K562 (cell line): ENCODE measurements at places on chromosomes 5 and 9. TPM values are rescaled to one million over a fixed set of nuclear protein-coding genes. Genes with fewer than 3 reads are reported as not detected.

The IL13 gene
- not detected in 2 replicates for total RNA-seq

- no peaks in the 10 kb centered on the region for H3K4me1 ChIP-seq
- H3K4me3 ChIP-seq, result no peak overlapping the region
- H3K36me3 ChIP-seq, result no peaks in the 10 kb centered on the region
Measured at GRCh38 chr9:27622693-27623340, 49.5 kb upstream of the C9orf72 start.

DNA sequence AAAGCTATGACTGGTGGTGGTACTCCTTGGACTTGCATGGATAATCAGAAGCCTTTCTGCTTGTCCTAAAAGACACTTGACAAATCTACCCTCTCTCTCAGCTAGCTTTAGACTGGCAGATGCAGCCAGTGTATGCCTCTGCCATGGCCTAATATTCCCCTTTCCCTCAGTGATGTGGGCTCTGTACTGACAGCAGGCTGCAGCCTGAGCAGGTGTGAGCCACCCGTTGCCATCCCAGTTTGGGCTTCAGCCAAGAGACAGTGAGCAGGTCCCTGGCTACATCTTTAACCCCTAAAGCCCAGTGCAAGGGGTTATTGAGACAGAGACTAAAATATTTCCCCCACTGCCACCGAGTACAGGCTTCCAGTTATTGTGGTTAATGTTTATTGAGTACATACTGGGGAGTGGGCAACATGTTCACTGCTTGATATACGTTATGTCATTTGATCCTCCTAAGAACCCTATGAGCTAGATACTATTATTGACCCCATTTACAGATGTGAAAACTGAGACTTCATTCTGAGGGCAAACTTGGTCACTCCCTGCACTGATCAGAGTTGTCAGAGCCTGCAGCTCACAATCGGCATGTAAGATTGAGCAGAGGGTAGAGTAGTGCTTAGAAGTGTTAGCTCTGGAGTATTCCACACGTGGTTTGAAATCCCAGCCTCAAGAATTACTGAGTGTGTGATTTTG lies 254.2 kb downstream of the ARHGAP26 start:
- H3K4me3 ChIP-seq, result no peak overlapping the region
- no peak overlapping the region for H3K27ac ChIP-seq
- no peaks in the 10 kb centered on the region for H3K27me3 ChIP-seq
- peaks cover 26% of the 10 kb centered on the region; the same call in 2 of the 3 replicates for H3K4me1 ChIP-seq
- DNase-seq, result no peak
- H3K36me3 ChIP-seq, result no peaks in the 10 kb centered on the region

The ZDHHC21 gene
- total RNA-seq, result 0.72 and 1.5 TPM in 2 replicates

GRCh38 chr5:149901511-149901910 lies 43.1 kb downstream of the PDE6A start:
- H3K27ac ChIP-seq, result no peak overlapping the region
- DNase-seq, result no peak
- H3K27me3 ChIP-seq, result no peaks in the 10 kb centered on the region
- H3K36me3 ChIP-seq, result no peaks in the 10 kb centered on the region
- H3K4me3 ChIP-seq, result no peak overlapping the region
- peaks cover 4% of the 10 kb centered on the region; the same call in 1 of the 2 replicates for H3K4me1 ChIP-seq

- H3K27ac ChIP-seq, result no peak overlapping the region
- no peak overlapping the region for H3K4me3 ChIP-seq
- peaks cover 18% of the 10 kb centered on the region for H3K4me1 ChIP-seq
- H3K27me3 ChIP-seq, result no peaks in the 10 kb centered on the region
Measured at GRCh38 chr9:96249746-96250145, 52.2 kb downstream of the HSD17B3 start.

DNA sequence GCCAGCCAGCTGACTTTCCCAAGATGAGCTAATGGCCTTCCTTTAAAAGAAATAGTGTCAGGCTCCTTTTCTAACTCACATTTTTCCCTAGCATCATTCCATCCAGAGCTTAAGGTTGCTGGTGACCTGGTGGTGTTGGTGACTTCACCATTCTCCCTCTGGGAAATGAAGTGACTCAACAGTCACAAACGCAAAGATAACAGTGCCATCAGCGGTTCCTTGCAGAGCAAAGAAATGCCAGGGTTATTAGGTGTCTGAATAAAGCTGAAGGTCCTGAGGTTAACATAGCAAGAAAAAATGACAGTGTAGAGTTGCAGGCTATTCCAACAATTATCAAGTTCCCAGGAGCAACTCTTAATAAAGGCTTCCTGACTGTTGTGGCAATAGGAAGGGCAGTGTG lies 111.8 kb upstream of the SLC44A1 start:
- no peak overlapping the region for H3K27ac ChIP-seq
- H3K4me1 ChIP-seq, result no peaks in the 10 kb centered on the region
- no peak overlapping the region for H3K4me3 ChIP-seq
- no peaks in the 10 kb centered on the region for H3K36me3 ChIP-seq
- DNase-seq, result no peak

DNA sequence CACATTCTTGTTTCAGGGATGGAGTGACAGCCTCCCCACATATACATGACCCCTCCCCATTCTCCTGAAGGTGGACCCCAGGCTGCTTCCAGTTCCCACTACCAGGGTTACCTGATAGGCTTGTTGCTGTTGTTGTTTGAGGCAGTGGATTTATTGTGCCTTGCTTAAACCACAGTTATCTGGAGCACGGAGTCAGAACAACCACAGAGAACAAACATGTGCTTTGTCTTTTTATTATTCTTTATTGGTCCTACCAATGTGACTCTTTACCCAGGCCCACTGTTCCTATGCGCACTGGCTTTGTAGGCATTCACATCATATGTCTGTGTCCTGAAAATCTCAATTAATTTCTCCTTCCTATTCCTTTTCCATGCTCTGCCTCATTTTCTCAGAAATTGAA lies 41.2 kb upstream of the IPPK start:
- H3K27ac ChIP-seq, result no peak overlapping the region
- H3K27me3 ChIP-seq, result no peaks in the 10 kb centered on the region
- no peak overlapping the region for H3K4me3 ChIP-seq
- peaks cover 57% of the 10 kb centered on the region; the same call in 2 of the 3 replicates for H3K36me3 ChIP-seq

The NPDC1 gene
- 1.5 and 2.1 TPM in 2 replicates for total RNA-seq

DNA sequence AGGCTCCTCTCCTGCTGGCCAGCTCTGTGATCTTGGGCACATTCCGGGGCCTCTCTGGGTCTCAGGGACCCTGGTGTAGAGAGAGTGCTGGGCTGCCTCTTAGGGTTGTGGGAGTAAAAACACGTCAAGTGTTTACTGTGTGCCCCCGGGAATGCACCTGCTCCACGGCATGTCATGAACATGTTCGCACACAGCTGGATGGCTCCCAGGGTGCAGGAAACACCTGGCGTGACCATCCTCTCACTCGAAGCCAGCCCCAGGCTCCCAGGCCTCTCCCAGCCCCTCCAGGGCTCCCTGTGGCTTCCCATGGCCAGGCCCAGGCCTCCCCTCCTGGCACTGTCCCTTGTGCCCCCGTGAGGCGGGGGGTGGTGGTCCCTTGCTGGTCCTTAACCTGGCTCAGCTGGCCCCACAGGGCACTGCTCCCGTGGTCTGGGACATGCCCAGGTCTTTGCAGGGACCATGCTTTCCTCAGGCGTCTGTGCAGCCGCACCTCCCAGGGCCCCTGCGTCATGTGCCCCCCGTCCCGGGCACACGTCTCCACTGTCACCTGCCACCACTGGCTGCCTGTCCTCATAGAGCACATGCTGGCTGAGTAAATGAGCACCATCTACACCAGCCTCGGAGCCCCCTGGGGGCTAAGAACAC lies 44.9 kb downstream of the SLC6A3 start:
- peaks cover 48% of the 10 kb centered on the region for H3K27me3 ChIP-seq
- no peaks in the 10 kb centered on the region for H3K36me3 ChIP-seq
- no peak for DNase-seq

- no peak overlapping the region for H3K4me3 ChIP-seq
- H3K27ac ChIP-seq, result no peak overlapping the region
- H3K27me3 ChIP-seq, result no peaks in the 10 kb centered on the region
Measured at GRCh38 chr5:34749431-34749873, 89.5 kb upstream of the TTC23L start.

The FOXD4L3 gene
- not detected in 2 replicates for total RNA-seq

- H3K4me1 ChIP-seq, result peaks cover 64% of the 10 kb centered on the region
- DNase-seq, result no peak
- no peak overlapping the region for H3K27ac ChIP-seq
- no peaks in the 10 kb centered on the region for H3K27me3 ChIP-seq
Measured at GRCh38 chr9:35915681-35916294, 6.5 kb downstream of the SPAAR start.

The SPATA31D4 gene
- total RNA-seq, result not detected in 2 replicates

DNA sequence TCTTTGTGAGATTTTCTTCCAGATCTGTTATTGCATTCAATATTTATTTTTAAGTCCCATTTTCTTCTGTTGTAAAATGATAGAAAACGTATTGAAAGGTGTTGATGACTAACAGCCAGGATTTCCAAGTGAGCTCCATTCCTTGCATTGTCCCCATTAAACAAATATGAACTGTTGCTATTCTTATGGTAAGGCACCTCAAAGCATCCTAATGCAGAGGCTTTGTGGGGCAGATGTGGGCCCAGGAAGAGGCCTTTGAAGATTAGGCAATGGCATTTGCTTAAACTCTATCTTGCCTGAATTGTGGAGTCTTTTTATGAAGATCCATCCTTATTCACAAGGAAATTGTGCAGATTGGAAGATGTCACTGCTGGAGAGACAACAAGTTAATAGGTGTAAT lies 38.9 kb downstream of the NTRK2 start:
- H3K4me3 ChIP-seq, result no peak overlapping the region
- DNase-seq, result no peak
- no peaks in the 10 kb centered on the region for H3K36me3 ChIP-seq
- H3K27me3 ChIP-seq, result no peaks in the 10 kb centered on the region
- no peaks in the 10 kb centered on the region for H3K4me1 ChIP-seq
- no peak overlapping the region for H3K27ac ChIP-seq

The OMD gene
- total RNA-seq, result not detected in 2 replicates

GRCh38 chr5:6222899-6223298 lies 155.4 kb downstream of the MED10 start:
- no peak for DNase-seq
- H3K27ac ChIP-seq, result no peak overlapping the region
- peaks cover 38% of the 10 kb centered on the region for H3K27me3 ChIP-seq

- H3K4me3 ChIP-seq, result no peak overlapping the region
- no peaks in the 10 kb centered on the region for H3K27me3 ChIP-seq
- H3K4me1 ChIP-seq, result peaks cover 50% of the 10 kb centered on the region
- DNase-seq, result no peak
- peak overlapping the region; percentile 50; the same call in 2 of the 3 replicates for H3K27ac ChIP-seq
Measured at GRCh38 chr5:131757830-131758519, 38.8 kb downstream of the FNIP1 start.

DNA sequence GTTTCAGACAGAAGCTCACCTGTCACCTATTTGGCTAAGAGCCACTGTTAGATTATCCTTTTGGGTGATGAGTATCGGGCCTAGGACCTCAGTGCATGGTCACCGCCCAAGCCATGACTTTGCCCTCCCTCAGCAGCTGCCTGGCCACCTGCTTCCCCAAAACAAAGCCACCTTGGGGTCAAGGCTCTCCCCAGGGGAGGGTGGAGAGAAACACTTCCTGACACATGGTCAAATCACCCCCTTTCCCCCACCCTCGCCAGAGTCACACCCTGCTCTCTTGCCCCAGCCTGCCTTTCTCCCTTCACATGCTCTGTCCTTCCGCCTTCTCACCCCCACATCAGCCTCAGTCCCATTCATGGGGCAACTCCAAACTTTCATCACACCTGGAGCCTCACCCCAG lies 1.7 kb upstream of the HBEGF start:
- no peaks in the 10 kb centered on the region for H3K36me3 ChIP-seq
- peaks cover 15% of the 10 kb centered on the region; the same call in 2 of the 3 replicates for H3K4me1 ChIP-seq
- no peak overlapping the region for H3K4me3 ChIP-seq
- H3K27me3 ChIP-seq, result no peaks in the 10 kb centered on the region

The PIP5K1B gene
- 9.6 and 10.4 TPM in 2 replicates for total RNA-seq

The TMEM252 gene
- not detected in 2 replicates for total RNA-seq

DNA sequence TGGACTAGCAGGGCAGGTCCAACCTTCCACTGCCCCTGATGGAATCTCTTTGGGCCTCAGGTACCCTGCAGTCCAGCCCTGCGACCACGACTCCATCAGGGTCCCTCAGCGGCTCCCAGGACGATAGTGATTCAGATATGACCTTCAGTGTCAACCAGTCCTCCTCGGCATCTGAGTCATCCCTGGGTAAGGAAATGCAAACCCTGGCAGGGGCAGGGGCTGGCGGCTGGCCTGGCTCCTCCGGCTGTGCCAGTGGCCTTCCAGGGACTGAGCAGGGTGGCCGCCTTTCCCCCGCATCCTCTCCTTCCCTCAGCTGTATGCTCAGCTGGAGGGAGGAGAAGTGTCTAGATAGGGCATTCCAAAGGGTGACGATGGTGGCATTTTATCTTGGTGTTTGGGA lies 45.0 kb downstream of the NEURL1B start:
- peaks cover 61% of the 10 kb centered on the region for H3K27me3 ChIP-seq
- DNase-seq, result no peak
- H3K4me3 ChIP-seq, result no peak overlapping the region
- H3K36me3 ChIP-seq, result no peaks in the 10 kb centered on the region
- no peak overlapping the region for H3K27ac ChIP-seq

DNA sequence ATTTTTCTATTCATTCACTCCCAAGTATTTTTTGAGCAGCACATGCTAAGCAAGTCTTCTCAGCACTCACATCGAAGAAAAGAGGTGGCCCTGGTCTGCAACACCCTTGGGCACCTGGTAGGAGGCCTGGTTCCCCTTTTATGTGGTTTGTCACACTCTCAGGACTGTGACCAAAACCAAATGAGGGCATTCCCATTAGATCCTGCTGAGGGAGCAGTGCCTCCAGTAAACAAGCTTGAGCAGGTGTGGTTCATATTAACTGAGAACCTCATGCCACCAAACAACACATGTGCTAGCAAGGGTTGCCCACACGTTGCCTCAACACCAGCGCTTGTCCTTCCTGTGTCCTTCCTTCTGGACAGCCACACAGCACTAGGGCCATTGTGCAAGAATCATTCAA lies 26.9 kb upstream of the SYK start:
- H3K27me3 ChIP-seq, result no peaks in the 10 kb centered on the region
- H3K4me1 ChIP-seq, result no peaks in the 10 kb centered on the region
- no peaks in the 10 kb centered on the region for H3K36me3 ChIP-seq
- no peak overlapping the region for H3K4me3 ChIP-seq
- no peak overlapping the region for H3K27ac ChIP-seq

The C9orf153 gene
- total RNA-seq, result not detected in 2 replicates

GRCh38 chr9:17116400-17116837 lies 18.4 kb upstream of the CNTLN start:
- H3K4me1 ChIP-seq, result no peaks in the 10 kb centered on the region
- DNase-seq, result no peak
- no peak overlapping the region for H3K4me3 ChIP-seq
- no peaks in the 10 kb centered on the region for H3K36me3 ChIP-seq
- H3K27ac ChIP-seq, result no peak overlapping the region

The KCNN2 gene
- 0.07 TPM in 1 of 2 replicates, not detected in the other for total RNA-seq
